ENCODE measurements at places on chromosomes 5 and 9. TPM values are rescaled to one million over a fixed set of nuclear protein-coding genes. Genes with fewer than 3 reads are reported as not detected.

Gene MTMR12
- 16.6 TPM for total RNA-seq

Gene PCDHGA8
- total RNA-seq: 6.9 TPM

Gene ZDHHC11B
- 7.6 TPM for total RNA-seq

Gene BARHL1
- 0.69 TPM for total RNA-seq

Gene PCDHB4
- total RNA-seq: 5.3 TPM

Gene TMEM252
- total RNA-seq: not detected

Gene ENTPD2
- 3.2 TPM for total RNA-seq

Gene PCDHA1
- total RNA-seq: 13.8 TPM

Gene CCDC152
- 14.1 TPM for total RNA-seq

Gene C9
- not detected for total RNA-seq

Gene INSL4
- total RNA-seq: not detected

Gene LCN1
- total RNA-seq: not detected

Gene ZNF879
- total RNA-seq: 13.1 TPM

Gene DOCK2
- total RNA-seq: 8.1 TPM

Gene MPDZ
- total RNA-seq: 64.1 TPM

Gene OR1Q1
- not detected for total RNA-seq

Gene INSL6
- not detected for total RNA-seq

Gene C9orf153
- 0.46 TPM for total RNA-seq

Gene CAMK4
- 95.0 TPM for total RNA-seq

Gene C1QTNF2
- 2.5 TPM for total RNA-seq

Gene SHLD3
- 10.8 TPM for total RNA-seq

Gene SECISBP2
- total RNA-seq: 63.9 TPM

Gene C5orf52
- not detected for total RNA-seq

Gene GRIN1
- total RNA-seq: 69.0 TPM
